RPMI7951 (cell line): ENCODE measurements at places on chromosomes 4 and X. TPM values are rescaled to one million over a fixed set of nuclear protein-coding genes. Genes with fewer than 3 reads are reported as not detected.
A peak's percentile ranks its signal among the peaks of the same experiment; 100 is the strongest.

DNA sequence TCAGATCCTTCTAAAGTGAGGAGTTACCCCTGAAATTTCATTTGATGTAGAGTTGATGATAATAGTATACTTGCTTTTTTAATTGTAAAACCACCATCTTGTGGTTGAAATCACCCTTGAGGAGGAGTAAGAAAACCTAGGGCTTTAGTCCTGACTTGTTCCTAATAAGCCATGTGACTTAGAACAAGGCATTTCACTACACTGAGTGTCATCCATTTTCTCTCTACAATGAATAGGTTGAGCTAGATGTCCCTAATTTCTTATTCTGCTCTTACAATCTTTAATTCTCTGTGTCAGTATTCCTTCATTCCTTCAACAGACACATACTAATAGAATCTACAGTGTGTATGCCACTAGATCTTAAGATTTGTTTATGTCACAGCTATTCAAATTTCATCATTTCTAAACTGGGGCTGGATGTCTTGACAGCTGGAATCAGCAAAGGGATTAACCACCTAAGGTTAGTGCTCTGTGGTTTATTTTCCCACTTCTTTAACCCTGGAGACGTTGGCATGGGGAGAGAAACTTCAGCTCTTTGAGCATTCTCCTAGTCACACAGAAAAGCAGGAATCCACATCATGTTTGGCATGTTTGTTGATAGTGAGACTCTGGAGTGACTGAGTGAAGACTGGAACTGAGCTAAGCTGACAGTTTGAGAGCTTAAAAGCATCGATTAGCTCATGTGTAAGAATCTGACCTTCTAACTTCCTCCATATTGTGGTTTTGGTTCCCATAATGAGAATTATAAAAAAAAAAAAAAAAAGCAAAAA lies 246.3 kb downstream of the NDST4 start:
- DNase-seq: no peak

Gene EXOC1L
- total RNA-seq: not detected in 2 replicates

DNA sequence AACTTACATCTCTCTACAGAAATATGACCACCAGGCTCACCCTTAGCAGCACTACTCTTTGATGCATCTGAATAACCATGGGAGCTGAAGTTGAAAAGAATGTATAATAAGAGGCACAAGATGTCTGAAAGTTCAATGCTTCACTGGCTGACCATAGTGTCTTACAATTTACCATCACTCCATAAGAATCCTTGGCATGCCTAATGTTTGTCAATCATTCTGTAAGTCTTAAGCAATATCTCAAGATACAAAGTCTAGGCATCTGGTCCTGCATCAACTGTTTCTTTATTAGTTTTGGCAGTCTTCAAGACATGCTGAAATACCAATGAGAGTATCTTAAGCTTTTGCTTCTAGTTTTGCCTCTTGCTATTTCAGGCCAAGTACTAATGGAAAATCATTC lies 755.5 kb downstream of the STIM2 start:
- DNase-seq: no peak

Gene CFAP299
- 0.36 TPM in 1 of 2 replicates, not detected in the other for total RNA-seq

DNA sequence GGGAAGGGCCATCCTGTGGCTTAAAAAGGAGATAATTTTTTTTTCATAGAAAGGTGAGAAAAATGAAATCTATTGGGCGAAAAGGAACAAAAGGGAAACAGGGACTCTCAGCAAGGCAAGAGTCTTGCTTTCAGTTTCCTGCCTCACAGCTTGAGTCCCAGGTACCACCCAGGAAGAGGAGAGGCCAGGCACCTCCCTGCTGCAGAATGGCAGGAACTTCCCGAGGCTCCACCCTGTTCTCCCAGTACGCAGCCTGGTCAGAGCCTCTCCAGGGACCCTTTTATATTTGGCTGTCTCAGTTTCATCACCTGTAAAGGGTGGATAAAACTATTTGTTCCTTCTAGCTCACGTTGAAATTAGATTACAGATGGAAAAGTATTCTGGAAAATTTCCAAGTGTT lies 33.8 kb downstream of the UCHL1 start:
- DNase-seq: peak; percentile 14

- peak; percentile 68 for DNase-seq
Measured at GRCh38 chr4:48360285-48361011, 19.1 kb downstream of the SLAIN2 start.

- no peak for DNase-seq
Measured at GRCh38 chr4:11028334-11028733, 343.8 kb upstream of the CLNK start.

DNA sequence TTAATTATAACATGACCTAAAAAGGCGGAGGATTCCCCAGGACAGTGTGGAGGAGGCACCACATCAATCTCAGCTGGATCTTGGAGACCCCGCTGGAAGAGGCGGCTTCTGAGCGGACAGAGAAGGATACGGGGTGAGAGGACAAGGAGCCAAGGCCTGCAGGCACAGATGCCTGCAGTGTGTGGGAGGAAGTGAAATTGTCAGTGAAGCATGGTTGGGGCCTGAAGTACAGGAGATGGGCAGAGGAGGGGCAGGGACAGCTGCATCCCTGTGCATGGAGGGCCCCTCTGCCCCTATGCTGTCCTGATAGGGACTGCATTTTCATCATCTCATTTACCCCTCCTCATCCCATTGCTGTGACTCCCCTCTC lies 1.7 kb upstream of the SLC2A9 start:
- no peak for DNase-seq

Gene FAM9C
- under 0.01 TPM in 1 of 2 replicates, not detected in the other for total RNA-seq

Gene GPR50
- total RNA-seq: not detected in 2 replicates

GRCh38 chr4:3388471-3389232 lies 53.1 kb upstream of the HGFAC start:
- peak; percentile 73 for DNase-seq
